Naive thymus-derived CD8-positive, alpha-beta T cell (primary cell): ENCODE measurements at places on chromosomes 7 and 10.

DNA sequence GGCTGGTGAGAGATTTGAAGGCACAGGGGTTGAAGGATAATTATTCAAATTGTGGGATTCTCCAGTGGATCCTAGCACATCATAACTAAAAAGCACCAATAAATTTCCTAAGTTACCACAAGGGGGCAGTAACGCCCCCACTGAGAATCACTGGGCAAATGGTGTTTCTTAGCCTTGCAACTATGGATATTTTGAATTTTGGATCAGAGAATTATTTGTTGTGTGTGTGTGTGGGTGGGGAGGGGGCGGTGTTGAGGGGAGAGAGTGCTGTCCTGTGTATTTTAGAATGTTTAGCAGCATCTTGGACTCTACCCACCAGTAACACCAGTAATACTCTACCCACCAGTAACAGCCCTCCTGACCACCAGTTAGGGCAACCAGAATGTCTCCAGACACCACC lies 63.3 kb upstream of the PRKG1 start:
- no peak for DNase-seq

DNA sequence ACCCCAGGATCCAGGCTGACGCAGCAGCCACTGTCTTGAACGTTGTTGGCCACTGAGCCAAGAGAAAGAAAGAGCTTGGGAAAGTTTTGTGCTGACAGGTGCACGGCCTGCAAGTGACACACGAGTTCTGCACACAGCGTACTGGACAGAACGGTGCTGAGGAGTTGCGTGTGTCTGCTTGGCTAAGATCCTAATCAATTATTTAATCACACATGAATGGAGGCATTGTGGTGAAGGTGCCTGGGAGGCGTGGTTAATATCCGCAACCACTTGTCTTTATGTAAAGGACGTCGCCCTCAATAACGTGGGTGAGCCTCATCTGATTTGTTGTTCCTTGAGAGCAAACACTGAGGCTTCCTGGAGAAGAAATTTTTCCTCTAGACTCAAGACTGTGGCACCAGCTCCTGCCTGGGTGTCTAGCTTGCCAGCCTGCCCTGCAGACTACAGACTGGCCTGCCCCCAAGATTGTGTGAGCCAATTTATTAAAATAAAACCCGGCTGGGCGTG lies 16.6 kb upstream of the GNA12 start:
- DNase-seq, result no peak

- DNase-seq, result no peak
Observed at GRCh38 chr7:122803323-122803722, 82.9 kb downstream of the CADPS2 start.

- no peak for DNase-seq
Observed at GRCh38 chr10:118276204-118276603, 65.9 kb downstream of the FAM204A start.

DNA sequence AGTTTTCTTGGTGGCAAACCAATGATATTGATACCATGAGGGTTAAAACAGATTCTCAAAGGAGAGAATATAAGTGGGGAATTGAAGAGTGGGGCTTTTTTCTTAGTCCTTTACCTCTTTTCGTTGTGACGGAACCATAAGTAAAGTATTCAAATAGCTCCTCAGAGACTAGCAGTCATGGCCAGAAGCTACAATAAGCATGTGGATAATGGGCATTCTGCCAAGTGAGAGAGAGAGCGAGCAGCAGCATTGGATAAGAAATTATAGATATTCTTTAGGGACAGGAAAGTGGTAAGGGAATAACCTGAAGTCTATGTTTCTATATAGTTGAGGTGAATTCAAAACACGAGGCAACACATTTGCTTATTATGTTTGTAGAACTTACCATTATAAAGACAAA lies 235.1 kb downstream of the SEMA3E start:
- no peak for DNase-seq

DNA sequence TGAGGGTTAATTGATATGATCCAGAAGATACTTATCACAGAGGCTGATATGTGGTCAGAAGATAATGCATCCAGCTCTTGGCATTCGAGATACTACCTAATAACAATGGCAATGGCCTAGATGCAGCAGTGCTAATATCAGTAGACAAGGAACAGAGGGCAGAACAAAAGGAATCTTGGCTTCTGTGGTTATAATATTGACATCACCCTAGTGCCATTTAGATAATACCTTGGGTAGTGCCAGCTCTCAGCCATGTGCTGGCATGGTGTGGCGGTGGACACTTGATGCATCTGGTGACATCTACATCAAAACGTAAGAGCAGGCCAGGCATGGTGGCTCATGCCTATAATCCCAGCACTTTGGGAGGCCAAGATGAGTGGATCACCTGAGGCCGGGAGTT lies 101.8 kb downstream of the CALN1 start:
- DNase-seq, result no peak

- no peak for DNase-seq
Observed at GRCh38 chr10:71203716-71204115, 8.7 kb upstream of the UNC5B start.

DNA sequence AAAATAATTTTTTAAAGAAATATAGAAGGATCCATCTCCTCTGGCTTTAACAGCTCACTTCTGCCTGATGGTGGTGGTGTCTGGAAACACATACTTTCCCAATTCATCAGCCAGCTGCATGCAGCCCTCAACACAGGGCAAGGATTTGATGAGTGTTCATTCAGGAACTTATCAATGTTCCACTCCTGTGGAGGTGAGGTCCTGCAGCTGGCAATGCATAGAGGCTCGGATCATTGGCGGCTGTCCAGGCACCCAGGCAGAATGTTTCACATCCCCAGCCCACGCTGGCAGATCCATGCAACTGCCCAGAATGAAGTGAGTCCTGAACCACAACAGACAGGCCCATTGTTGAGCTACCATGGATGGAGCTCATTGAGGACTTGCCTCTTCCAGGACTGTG lies 55.2 kb upstream of the KCNMA1 start:
- no peak for DNase-seq

- DNase-seq, result no peak
Observed at GRCh38 chr7:94441138-94441537, 46.4 kb downstream of the COL1A2 start.

DNA sequence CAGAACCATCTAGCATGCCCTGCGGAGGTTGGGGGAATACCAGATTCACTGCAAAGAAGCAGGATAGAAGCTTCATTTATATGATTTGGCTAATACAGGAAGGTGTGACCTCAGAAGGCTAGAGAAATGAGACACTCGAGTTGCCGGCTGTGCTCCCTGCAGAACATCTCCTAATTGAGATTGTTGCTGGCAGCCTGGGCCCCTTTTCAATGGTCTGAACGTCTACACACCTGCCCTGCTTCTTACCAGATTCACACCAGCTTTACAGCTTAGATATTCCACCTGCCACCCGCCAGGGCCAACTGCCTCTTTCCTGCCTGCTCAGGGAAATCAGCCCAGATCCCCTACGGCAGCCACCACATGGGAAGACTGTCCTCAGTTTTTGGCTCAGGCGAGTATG lies 475.3 kb upstream of the AUTS2 start:
- no peak for DNase-seq

GRCh38 chr7:137882806-137883205 lies 36.0 kb upstream of the DGKI start:
- DNase-seq, result no peak
